ENCODE measurements at places on chromosomes 6 and 20.

GRCh38 chr6:75602246-75603105 lies 796 bp downstream of the SENP6 start:
- DNase-seq, result peak; percentile 83

- DNase-seq, result no peak
These were observed 52.8 kb downstream of the NPEPL1 start for GRCh38 chr20:58745391-58745790.

- no peak for DNase-seq
These were observed 4.0 kb downstream of the RBBP8NL start for GRCh38 chr20:62423326-62423706.

- no peak for DNase-seq
These were observed 38.4 kb downstream of the KIF25 start for GRCh38 chr6:168035661-168036545.

DNA sequence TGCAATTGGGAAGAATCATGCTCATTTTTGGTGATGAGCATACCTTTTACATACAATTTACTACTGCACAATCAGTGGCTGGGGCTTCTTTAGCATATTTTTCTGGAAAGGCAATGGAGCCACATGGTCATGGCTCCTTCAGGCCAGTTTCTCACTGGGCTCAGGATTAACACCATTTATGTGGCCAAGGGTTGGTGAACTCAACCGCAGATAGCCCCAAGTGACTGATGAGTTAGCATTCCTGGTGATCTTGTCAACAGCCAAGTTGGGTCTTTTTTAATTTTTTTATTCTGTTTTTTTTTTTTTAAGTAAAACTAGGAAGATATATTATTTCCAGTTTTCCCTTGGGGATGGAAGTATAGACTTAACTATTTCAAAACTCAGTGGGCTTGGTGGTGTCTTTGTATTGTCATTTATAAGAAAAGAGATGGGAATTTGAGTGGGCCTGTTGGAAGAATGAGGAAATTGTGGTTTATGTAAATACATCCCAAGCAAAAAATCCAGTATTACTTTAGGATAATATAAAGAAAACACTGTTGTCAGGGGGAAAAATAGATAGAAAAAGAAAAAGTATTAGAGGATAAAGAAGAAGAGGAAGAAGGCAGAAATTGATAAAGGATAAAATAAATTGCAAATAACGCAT lies 397.4 kb downstream of the MAFB start:
- DNase-seq, result no peak

GRCh38 chr6:134621858-134622257 lies 303.9 kb upstream of the SGK1 start:
- no peak for DNase-seq

GRCh38 chr6:161256407-161256806 lies 17.5 kb downstream of the AGPAT4 start:
- no peak for DNase-seq

DNA sequence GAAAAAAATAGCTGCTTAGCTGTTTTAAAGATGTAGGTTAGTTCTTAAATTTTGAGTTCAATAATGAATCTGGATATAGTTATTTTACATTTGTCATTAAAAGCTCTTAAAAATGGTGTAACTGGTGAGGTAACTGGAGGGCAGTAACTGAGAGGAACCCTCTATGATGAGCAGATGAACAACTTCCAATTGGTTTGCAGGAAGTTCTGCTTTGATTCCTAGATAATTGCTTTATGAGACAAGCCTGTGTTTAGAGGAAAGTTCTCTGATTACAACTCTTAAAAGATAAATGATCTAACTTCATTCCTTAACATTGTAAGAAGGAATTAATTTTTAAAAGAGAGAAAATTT lies 8.5 kb downstream of the MYLIP start:
- no peak for DNase-seq

GRCh38 chr20:23265226-23265625 lies 85.4 kb upstream of the NXT1 start:
- no peak for DNase-seq

DNA sequence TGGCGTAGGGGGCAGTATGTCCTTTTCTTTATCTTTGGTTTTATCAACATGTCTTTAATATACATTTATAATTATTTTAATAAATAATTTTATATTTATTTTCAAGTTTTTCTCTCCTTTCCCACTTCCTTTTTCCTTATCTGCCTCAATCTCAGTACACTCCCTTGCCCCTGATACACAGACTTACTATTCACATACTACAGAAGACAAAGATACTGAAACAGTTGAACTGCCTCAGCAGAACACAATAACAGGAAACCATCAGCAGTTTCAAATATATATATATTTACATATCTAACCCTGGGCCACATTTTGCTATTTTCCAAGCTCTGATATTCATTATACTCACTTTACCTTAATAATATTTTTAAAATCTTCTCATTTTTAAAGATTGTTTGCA lies 19.8 kb downstream of the IBTK start:
- DNase-seq, result no peak

Measured in activated T-cell treated with anti-CD3 and anti-CD28 coated beads, Interleukin-2, amount 50 U/mL, for 24 hours (primary cell).